ENCODE measurements at places on chromosomes 3 and 15. TPM values are rescaled to one million over a fixed set of nuclear protein-coding genes. Genes with fewer than 3 reads are reported as not detected.

The POLQ gene
- total RNA-seq, result 0.23 TPM

The SLC22A14 gene
- not detected for total RNA-seq

The ZNF710 gene
- 6.7 TPM for total RNA-seq

The RNU5B-1 gene
- not detected for total RNA-seq

The UPK1B gene
- not detected for total RNA-seq

The TMCO5A gene
- not detected for total RNA-seq

The FGD5 gene
- total RNA-seq, result 4.2 TPM

All from left lobe of liver (tissue), 2 donors.